ENCODE measurements at places on chromosomes 2 and 18. TPM values are rescaled to one million over a fixed set of nuclear protein-coding genes. Genes with fewer than 3 reads are reported as not detected.
A peak's percentile ranks its signal among the peaks of the same experiment; 100 is the strongest.

- no peaks in the 10 kb centered on the region for H3K27me3 ChIP-seq
- H3K36me3 ChIP-seq: no peaks in the 10 kb centered on the region
- peak; percentile 30 for DNase-seq
- H3K4me1 ChIP-seq: no peaks in the 10 kb centered on the region
Observed at GRCh38 chr18:5424903-5425664, 118.7 kb downstream of the EPB41L3 start.

- no peaks in the 10 kb centered on the region for H3K36me3 ChIP-seq
- DNase-seq: no peak
- peaks cover 12% of the 10 kb centered on the region for H3K4me1 ChIP-seq
- H3K27me3 ChIP-seq: no peaks in the 10 kb centered on the region
- H3K27ac ChIP-seq: no peak overlapping the region
Observed at GRCh38 chr18:3286159-3286558, 24.2 kb downstream of the MYL12B start.

DNA sequence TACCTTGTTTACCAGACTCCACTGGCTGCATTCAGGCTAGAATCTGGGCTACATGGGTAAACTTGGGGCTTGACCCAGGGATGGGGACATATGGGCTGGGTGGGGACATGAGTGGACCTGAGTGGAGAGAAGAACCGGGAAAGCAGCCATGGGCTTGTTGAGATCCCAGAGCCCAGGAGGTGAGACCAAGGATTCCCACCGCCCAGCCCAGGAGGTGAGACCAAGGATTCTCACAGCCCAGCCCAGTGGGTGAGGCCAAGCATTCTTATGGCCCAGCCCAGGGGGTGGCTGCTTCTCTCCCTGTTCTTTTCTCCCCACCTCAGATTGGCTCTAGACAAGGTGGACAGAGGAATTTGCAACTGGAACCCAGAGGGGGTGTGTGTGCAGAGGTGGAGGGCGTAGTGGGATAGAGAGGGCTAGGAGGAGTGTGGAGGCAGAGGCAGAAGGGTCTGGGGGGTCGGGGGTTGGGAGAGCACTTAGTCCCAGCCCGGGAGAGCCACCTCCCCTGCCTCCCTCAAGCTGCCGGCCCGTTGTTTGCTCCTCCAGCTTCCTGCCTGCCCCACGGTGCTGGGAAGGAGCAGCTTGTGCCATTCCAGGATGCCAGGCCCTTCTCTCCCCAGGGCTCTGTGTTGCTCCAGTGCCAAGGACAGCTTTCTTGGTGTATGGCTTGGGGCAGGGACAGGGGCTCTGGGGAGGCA is 25.6 kb downstream of the GLI2 start:
- peaks cover 10% of the 10 kb centered on the region for H3K4me1 ChIP-seq
- H3K4me3 ChIP-seq: no peak overlapping the region
- H3K27ac ChIP-seq: no peak overlapping the region
- no peaks in the 10 kb centered on the region for H3K36me3 ChIP-seq

DNA sequence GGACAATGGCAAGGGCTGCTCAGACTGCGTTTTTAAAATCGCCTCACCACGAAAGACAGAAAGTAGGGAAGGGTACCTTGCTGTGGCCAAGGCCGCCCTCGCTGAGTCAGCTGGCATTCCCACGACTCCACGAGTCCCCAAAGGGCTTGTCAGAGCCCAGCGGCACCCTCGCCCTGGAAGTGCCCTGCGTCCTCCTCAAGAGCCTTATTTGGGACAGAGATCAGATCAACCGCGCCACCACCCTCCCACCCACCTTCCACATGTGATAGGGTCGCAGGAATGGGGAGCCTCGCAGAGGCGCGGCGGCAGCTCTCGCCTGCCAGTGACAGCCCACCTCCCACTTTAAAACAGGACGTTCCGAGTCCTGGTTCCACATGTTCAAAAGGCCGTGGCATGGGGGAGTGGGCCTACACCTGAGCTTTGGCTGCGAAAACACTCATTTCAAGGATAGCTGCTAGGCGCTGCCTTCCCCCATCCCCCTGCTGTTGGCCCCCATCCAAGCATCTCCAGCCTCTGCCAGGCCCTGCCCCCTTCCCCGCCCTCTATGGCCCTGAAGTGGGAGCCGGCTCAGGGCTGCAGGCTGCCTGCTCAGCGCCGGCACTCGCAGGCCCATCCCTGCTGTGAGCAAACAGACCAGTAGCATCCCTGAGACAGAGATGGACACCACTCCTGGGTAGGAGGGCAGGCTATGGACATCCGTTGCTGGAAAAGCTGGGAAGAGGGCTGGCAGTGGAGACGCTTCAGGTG is 38.1 kb upstream of the ARHGEF4 start:
- H3K4me3 ChIP-seq: peak overlapping the region; percentile 91
- H3K27ac ChIP-seq: no peak overlapping the region
- H3K4me1 ChIP-seq: peaks cover 6% of the 10 kb centered on the region
- peak; percentile 69 for DNase-seq
- H3K27me3 ChIP-seq: peaks cover 27% of the 10 kb centered on the region

- no peaks in the 10 kb centered on the region for H3K36me3 ChIP-seq
- H3K4me1 ChIP-seq: no peaks in the 10 kb centered on the region
- no peak overlapping the region for H3K27ac ChIP-seq
- no peak for DNase-seq
- H3K4me3 ChIP-seq: no peak overlapping the region
Observed at GRCh38 chr2:19879120-19879519, 22.7 kb downstream of the TTC32 start.

GRCh38 chr2:226579519-226579918 is 220.1 kb downstream of the IRS1 start:
- peaks cover 4% of the 10 kb centered on the region for H3K27me3 ChIP-seq
- no peak overlapping the region for H3K4me3 ChIP-seq
- H3K27ac ChIP-seq: no peak overlapping the region

- no peak for DNase-seq
- no peaks in the 10 kb centered on the region for H3K36me3 ChIP-seq
- H3K27ac ChIP-seq: no peak overlapping the region
- H3K4me1 ChIP-seq: no peaks in the 10 kb centered on the region
- no peaks in the 10 kb centered on the region for H3K27me3 ChIP-seq
- H3K4me3 ChIP-seq: no peak overlapping the region
Observed at GRCh38 chr2:12616456-12617156, 100.1 kb upstream of the TRIB2 start.

- H3K4me3 ChIP-seq: no peak overlapping the region
- H3K36me3 ChIP-seq: no peaks in the 10 kb centered on the region
- H3K27me3 ChIP-seq: peaks cover under 1% of the 10 kb centered on the region
- no peak overlapping the region for H3K27ac ChIP-seq
- H3K4me1 ChIP-seq: no peaks in the 10 kb centered on the region
- DNase-seq: no peak
Observed at GRCh38 chr2:2732331-2733119, 401.4 kb upstream of the MYT1L start.

DNA sequence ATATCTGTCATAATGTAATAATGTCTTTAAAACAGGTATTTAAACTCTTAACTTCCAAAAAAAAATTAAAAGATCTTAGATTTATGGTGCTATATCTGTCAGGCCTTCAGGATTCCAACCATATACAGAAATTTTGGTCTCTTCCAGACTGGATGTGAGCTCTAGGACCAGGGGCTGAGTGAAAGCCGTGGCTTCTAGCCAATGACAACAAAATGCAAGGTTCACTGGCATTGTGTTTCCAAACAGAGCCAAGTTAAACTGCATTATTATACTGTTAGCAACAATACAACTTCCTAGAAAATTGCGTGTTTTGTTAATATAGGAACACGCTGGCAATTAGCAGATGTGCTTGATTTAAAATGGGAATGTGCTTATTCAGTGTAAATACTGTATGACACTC is 809.8 kb upstream of the SOX11 start:
- no peaks in the 10 kb centered on the region for H3K27me3 ChIP-seq
- no peak overlapping the region for H3K27ac ChIP-seq
- no peak overlapping the region for H3K4me3 ChIP-seq

GRCh38 chr18:14978962-14979535 is 231.1 kb downstream of the ANKRD30B start:
- H3K27me3 ChIP-seq: no peaks in the 10 kb centered on the region
- no peaks in the 10 kb centered on the region for H3K36me3 ChIP-seq
- no peak for DNase-seq
- no peaks in the 10 kb centered on the region for H3K4me1 ChIP-seq
- no peak overlapping the region for H3K4me3 ChIP-seq

GRCh38 chr2:108924580-108925251 is 64.3 kb downstream of the EDAR start:
- no peaks in the 10 kb centered on the region for H3K27me3 ChIP-seq
- H3K4me1 ChIP-seq: no peaks in the 10 kb centered on the region
- H3K4me3 ChIP-seq: no peak overlapping the region
- DNase-seq: no peak
- H3K36me3 ChIP-seq: no peaks in the 10 kb centered on the region

DNA sequence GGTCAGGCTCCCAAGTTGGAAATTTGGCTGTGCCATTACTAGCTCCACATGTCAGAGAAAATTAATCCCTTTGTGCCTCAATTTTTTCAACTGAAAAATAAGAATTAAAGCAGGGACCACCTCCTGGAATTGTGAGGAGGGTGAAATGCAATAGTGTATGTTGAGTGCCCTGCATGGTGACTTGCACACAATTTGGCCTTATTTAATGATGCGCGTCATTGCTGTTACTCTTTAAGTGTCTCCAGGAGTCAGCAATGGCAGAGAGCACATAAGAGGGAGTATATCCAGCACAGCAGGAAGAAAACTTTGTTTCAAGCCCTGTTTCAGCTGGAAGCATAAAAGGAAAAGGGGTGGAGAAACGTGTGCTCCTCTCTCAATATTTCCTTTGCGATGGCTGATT is 215.8 kb downstream of the ALK start:
- no peak overlapping the region for H3K4me3 ChIP-seq
- no peaks in the 10 kb centered on the region for H3K27me3 ChIP-seq
- H3K4me1 ChIP-seq: no peaks in the 10 kb centered on the region
- no peak overlapping the region for H3K27ac ChIP-seq
- DNase-seq: no peak

GRCh38 chr2:14433946-14434495 is 198.5 kb upstream of the LRATD1 start:
- H3K36me3 ChIP-seq: no peaks in the 10 kb centered on the region
- no peak for DNase-seq
- H3K4me1 ChIP-seq: no peaks in the 10 kb centered on the region
- no peak overlapping the region for H3K27ac ChIP-seq
- no peak overlapping the region for H3K4me3 ChIP-seq
- no peaks in the 10 kb centered on the region for H3K27me3 ChIP-seq

DNA sequence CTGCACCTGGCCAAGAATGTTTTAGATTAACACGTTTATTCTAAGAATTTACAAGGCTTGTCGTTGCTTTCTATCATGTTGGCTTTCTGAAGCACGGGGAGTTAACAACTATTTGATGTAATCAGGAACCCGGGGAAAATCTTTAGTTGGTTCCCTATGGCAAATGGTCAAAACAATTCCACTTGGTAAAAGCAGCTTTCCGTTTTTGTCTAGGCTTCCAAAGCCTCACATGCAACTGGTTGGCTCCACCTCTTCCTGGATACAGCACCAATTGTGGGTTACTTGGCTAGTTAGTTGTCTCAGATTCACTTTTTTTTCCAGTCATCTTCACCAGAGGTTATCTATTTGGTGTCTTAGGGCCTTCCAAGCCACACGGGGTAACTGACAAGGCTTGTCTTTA is 2.8 kb downstream of the COLEC12 start:
- H3K4me3 ChIP-seq: no peak overlapping the region
- peaks cover 32% of the 10 kb centered on the region for H3K4me1 ChIP-seq
- H3K27ac ChIP-seq: no peak overlapping the region
- no peak for DNase-seq
- no peaks in the 10 kb centered on the region for H3K36me3 ChIP-seq
- peaks cover 53% of the 10 kb centered on the region for H3K27me3 ChIP-seq

DNA sequence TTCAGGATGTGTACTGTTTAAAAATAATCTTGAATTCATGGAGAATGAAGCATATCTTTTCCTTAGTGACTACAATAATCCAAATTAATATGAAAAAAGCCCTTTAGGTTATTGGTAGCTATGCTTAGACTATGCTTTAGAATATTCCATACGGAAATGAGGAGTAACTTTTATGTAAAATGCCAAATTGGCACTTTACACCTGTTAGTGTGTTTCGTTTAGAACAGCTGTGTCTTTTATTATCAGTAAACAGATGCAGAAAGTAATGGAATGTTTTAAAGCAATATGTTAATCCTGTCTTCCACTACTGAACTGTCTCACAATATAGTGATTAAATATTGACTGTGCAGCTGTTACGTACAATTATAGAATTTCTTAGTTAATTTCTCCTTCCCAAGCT is 129.6 kb downstream of the PMS1 start:
- no peak for DNase-seq
- H3K27me3 ChIP-seq: no peaks in the 10 kb centered on the region

GRCh38 chr2:212943351-212943750 is 208.1 kb downstream of the IKZF2 start:
- no peaks in the 10 kb centered on the region for H3K27me3 ChIP-seq
- no peaks in the 10 kb centered on the region for H3K4me1 ChIP-seq
- H3K36me3 ChIP-seq: no peaks in the 10 kb centered on the region
- no peak overlapping the region for H3K4me3 ChIP-seq

GRCh38 chr2:70962885-70963878 is 15.2 kb upstream of the ANKRD53 start:
- H3K4me3 ChIP-seq: no peak overlapping the region
- H3K36me3 ChIP-seq: no peaks in the 10 kb centered on the region
- DNase-seq: no peak
- H3K27me3 ChIP-seq: peaks cover 4% of the 10 kb centered on the region

- H3K4me1 ChIP-seq: peaks cover 18% of the 10 kb centered on the region
- no peak for DNase-seq
- H3K27ac ChIP-seq: no peak overlapping the region
- no peaks in the 10 kb centered on the region for H3K36me3 ChIP-seq
- no peaks in the 10 kb centered on the region for H3K27me3 ChIP-seq
Observed at GRCh38 chr2:97982621-97983020, 13.1 kb downstream of the TMEM131 start.

- H3K36me3 ChIP-seq: no peaks in the 10 kb centered on the region
- no peaks in the 10 kb centered on the region for H3K27me3 ChIP-seq
- peaks cover 4% of the 10 kb centered on the region for H3K4me1 ChIP-seq
- DNase-seq: no peak
- H3K27ac ChIP-seq: no peak overlapping the region
Observed at GRCh38 chr2:44135771-44136170, 32.9 kb upstream of the PPM1B start.

- H3K36me3 ChIP-seq: no peaks in the 10 kb centered on the region
- H3K27me3 ChIP-seq: no peaks in the 10 kb centered on the region
- no peak for DNase-seq
- no peaks in the 10 kb centered on the region for H3K4me1 ChIP-seq
Observed at GRCh38 chr2:59706729-59707128, 846.7 kb downstream of the BCL11A start.

- no peak for DNase-seq
- H3K4me3 ChIP-seq: no peak overlapping the region
- H3K4me1 ChIP-seq: no peaks in the 10 kb centered on the region
- no peaks in the 10 kb centered on the region for H3K27me3 ChIP-seq
- no peak overlapping the region for H3K27ac ChIP-seq
Observed at GRCh38 chr2:167478196-167478595, 589.9 kb downstream of the XIRP2 start.

GRCh38 chr2:177078416-177078815 is 134.2 kb upstream of the HNRNPA3 start:
- no peaks in the 10 kb centered on the region for H3K36me3 ChIP-seq
- H3K4me3 ChIP-seq: no peak overlapping the region
- DNase-seq: no peak
- no peaks in the 10 kb centered on the region for H3K27me3 ChIP-seq
- no peaks in the 10 kb centered on the region for H3K4me1 ChIP-seq

GRCh38 chr2:171763602-171764001 is 76.3 kb downstream of the DYNC1I2 start:
- H3K27ac ChIP-seq: no peak overlapping the region
- DNase-seq: no peak
- no peaks in the 10 kb centered on the region for H3K36me3 ChIP-seq
- no peaks in the 10 kb centered on the region for H3K4me1 ChIP-seq
- H3K4me3 ChIP-seq: no peak overlapping the region

The ALPG gene
- total RNA-seq: not detected

The SERPINB3 gene
- total RNA-seq: not detected

The IL1A gene
- total RNA-seq: 0.50 TPM

The LIMS4 gene
- 1.6 TPM for total RNA-seq

All from left lung (tissue), 14 donors.